CD4-positive, alpha-beta T cell treated with Interferon alpha-2 for 1 hour (primary cell): ENCODE measurements at places on chromosomes 2 and 18.

- DNase-seq: no peak
Measured at GRCh38 chr2:181752301-181752700, 72.0 kb upstream of the NEUROD1 start.

DNA sequence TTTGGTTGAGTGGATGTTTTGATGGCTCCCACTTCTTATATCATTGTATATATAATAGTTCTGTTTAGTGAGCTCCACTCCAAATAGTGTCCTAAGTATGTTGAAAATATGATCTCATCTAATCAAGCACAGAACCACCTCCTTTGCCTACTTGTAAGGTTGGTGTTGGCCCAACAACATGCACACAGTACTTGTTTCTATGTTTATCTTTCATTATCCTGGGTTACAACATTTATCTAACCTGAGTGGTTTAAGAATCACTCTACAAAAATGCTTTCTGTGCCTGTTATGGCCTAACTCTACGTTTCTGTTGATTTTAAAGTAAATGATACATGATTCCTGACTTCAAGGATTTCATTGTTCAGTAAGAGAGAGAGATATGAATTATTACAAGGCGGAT, 281.9 kb downstream of the FIGN start:
- DNase-seq: no peak

DNA sequence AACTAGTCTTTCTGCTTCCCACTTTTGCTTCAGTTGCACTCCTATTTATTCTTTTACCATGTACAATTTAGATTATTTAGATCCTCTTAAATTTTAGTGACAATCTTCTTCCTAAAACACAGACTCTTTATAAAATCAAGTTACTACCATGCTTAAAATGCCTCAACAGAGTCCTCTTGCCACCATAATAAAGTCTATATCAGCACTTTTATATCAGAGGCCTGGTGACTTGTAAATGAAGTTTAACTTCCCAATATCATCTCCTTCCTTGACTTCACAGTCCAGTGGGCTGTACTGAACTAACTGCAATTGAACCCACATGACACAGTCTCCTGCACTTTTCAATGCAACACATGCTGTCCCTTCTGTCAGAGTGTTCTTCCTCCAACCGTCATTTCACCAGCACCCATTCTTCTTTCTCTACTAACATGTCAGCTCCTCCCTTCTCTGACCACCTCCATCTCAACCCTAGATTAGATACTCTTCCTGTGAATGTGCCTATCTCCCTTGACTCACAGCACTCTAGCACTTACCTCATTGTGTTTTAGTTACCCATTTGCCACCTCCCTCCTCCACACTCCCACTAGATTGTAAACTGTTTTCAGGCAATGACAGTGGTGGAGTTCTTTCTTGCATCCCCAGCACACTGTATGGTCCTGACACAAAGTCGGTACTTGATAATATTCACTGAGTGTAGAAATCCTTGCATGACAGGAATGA, 414.9 kb downstream of the SATB2 start:
- DNase-seq: no peak

GRCh38 chr2:69994166-69994565, 32.7 kb upstream of the ASPRV1 start:
- no peak for DNase-seq

DNA sequence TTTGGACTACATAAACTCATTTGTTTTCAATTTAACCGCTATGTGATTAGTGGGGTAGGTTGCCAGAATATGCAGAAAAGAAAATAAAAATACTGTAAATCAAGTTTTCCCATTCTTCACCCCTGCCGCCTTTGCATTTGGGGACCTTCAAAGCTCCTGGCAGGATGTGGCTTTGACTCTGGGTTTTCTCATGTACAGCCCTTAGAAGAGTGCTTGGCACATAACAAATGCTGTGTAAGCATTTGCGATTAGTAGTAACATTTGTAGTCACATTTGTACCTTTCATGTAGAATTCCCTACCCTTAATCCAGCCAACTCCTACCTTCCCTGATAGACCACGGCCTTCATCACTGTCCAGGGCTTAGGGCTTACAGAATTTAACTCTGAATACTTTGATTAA, 262.6 kb downstream of the MREG start:
- DNase-seq: peak; percentile 31

GRCh38 chr2:43898134-43898837, 59.5 kb downstream of the ABCG8 start:
- no peak for DNase-seq

DNA sequence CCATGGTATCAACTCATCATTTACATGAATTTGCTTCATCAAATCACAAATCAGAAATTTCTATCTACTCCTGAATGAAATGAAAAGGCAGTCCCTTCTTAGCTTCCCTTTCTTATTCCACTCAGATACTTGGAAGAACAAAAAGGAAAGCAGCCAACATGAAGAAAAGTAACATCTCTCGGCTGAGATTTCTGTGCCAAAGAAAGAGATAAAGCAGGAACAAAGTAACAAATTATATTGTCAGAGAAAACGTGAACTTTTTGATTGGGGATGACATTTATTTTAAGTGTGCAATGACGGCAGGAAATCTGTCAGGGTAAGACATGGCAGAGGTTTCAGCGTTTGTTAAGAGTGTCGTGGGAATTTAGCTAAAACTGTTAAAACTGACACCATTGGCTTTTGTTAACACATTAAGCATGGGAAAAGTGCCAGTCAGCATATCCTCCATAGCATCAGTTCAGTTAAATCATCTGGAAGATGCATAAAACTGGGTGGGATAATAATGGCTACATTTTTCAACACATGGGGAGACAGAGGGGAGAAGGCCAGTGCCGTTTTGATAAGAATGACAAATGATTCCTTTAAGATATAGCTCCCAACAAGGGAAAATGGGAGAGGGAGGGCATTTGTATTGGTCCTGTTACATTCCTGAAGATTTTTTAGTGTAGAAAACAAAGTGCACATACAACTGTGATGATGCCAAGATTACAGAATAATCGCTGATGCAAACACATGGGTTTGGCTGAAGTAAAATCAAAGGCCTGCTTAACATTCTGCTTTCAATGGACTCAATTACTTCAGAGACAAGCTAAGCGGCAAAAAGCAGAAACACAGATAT, 211.6 kb downstream of the ZNF521 start:
- no peak for DNase-seq

DNA sequence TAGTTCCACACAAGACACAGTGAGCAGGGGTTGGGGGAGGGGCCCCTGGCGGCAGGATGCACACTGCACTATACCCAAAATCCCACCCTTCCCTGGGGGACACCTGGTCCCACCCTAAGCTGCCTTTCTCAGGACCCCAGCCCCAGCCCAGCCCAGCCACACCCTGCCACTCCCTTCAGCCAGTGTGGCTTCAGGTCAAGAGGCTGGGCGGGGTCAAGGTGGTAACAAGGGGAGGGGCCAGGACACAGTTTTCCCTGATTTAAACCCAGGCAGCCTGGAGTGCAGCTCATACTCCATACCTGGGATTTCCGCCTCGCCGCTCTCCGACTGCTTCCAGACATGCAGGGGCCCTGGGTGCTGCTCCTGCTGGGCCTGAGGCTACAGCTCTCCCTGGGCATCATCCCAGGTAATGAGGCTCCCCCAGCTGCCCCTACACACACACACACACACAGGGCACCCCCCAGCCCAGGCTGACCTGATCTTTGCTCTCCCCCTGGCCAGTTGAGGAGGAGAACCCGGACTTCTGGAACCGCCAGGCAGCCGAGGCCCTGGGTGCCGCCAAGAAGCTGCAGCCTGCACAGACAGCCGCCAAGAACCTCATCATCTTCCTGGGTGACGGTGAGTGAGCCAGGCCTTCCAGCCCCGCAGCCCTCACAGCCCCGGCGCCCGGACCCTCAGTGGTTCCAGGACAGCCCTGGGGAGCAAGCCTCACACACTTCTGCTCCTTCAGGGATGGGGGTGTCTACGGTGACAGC, at the start of gene ALPG:
Gene ALPG, plus strand, starts transcription at position 289 of the 755 bp plus-strand sequence. Its CDS starts 51 bp downstream, at position 340.
- DNase-seq: no peak

- no peak for DNase-seq
Measured at GRCh38 chr2:188267776-188268175, 23.9 kb upstream of the GULP1 start.

DNA sequence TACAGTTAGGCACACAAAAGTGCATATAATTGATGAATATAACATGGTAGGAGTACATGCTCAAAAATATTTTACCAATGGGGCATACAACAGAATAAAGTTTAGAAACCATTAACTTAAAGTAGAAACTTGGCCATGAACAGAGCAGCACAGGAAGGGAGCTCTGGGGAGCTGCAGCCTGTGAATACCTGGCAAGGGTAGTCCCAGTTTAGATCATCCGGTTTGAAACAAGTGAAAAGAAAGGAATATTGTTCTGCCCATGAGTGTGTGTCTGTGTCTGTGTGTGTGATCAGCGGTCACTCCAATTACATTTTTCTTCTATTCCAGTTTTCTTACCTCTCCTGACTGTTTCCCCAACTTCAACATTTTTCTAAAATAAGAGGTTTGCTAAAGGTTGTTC, 233.0 kb downstream of the ALK start:
- DNase-seq: no peak

GRCh38 chr2:223457301-223457700, 144.9 kb downstream of the SCG2 start:
- DNase-seq: no peak

GRCh38 chr2:160984426-160985077, 175.7 kb upstream of the TANK start:
- DNase-seq: no peak

- no peak for DNase-seq
Measured at GRCh38 chr2:9378433-9379390, 44.6 kb downstream of the ITGB1BP1 start.

DNA sequence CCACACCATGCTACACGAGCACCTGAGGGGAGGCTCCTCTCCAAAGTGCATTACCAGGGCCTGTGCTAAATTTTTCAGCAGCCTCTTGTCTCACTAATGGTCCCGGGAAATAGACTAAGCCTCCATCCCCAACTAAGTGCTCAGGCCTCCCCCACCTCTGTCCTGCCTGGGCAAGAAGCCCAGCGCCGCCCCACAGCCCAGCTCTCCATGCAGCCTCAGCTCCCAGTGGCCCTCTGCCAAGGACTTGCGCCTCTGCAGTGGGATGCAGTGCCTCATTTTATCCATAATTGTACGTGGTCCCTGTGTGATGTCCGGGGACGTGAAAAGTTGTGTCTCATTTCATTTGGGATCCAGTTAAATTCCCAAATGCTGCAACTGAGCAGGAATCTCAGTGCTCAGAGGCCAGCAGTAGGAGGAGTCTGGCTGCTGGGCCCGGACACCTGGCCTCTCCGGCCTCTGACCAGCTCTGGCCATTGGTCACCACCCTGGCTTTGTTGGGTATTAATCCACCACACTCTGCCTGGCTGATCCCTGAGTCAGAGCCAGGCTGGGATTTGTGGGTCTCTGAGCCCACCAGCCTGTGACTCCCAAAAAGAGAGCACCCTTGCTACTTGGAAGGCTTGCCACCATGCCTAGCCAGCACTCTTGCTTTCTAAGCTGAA, 11.4 kb upstream of the STEAP3 start:
- no peak for DNase-seq

- no peak for DNase-seq
Measured at GRCh38 chr2:44429034-44429433, 67.3 kb downstream of the CAMKMT start.

DNA sequence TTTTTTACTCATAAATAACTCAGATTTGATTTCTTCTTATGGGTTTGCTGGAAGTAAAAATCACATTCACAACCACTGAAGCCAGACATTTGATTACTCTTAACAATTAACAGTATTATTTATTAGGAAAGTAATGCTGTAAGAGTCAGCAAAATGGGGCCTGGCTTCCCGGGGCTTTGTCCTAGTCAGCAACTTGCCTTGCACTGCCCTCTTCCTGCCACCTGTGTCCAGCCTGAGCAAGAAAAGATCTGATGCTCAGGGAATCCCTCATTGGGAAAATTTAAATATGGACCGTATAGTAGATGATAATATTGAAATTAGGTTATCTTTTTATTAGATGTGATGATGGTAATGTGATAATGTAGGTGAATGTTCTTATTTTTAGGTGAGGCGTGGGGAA, 30.8 kb upstream of the ACYP2 start:
- DNase-seq: peak; percentile 14

GRCh38 chr2:215712219-215712868, 276.5 kb upstream of the FN1 start:
- no peak for DNase-seq

GRCh38 chr2:200338692-200339091, 32.2 kb downstream of the SPATS2L start:
- DNase-seq: no peak

GRCh38 chr2:9050122-9050809, 46.8 kb upstream of the MBOAT2 start:
- DNase-seq: no peak

- DNase-seq: no peak
Measured at GRCh38 chr2:237464757-237465391, 22.2 kb upstream of the MLPH start.

DNA sequence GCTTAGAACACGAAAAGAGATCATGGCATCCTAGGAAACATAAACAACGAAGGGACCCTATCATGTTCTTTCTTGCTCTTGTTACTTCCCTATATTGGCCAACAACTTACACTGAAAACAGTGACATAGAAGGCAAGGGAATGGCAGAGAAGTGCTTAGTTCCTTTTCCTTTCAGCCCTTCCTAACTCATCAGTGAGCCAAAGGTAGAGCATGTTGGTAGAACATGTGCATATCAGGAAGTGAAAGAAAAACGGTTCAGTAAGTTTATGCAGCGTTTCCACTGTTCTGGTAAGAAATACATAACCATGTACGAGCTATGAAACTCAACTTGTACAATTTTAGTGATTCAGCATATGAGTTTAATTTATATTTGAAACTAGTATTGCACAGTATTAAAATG, 21.7 kb downstream of the AKAIN1 start:
- no peak for DNase-seq

DNA sequence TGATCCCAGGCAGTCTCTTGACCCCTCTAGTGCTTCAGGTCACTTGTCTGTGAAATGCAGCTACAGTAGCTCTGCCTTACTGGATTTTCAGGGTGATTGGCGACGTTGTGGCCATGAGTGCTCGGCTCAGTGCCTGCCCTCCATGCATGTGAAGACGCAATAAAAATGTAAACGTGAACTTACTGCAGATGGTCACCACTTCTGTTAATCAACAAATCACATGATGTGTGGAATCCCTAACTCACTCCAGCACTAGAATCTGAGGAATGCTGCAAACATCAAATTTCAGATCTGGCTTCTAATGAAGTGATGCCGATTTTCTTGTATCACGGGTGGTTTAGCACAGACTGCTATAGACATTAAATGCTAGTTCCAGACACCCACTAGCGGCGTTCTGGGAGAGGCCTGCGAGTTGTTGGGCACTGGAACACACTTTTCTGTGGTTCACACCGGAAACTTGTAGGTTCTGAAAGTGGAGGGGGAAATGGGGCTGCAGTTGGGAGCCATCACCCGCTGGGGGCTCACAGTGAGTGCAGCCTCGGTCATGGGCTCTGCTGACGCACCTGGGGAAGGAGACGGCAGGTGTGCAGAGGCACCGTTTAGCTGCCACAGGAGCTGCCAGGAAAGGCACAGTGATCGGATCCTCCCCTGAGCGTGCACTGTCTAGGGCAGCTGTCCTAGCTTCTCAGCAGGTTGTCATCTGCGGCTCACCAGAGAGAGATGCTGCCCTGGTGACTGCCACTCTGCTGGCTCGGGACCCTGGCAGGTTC, 6.5 kb downstream of the CNDP1 start:
- DNase-seq: no peak
